ENCODE measurements at places on chromosomes 3 and 15. TPM values are rescaled to one million over a fixed set of nuclear protein-coding genes. Genes with fewer than 3 reads are reported as not detected.

RUBCN gene
- 6.7 TPM for total RNA-seq

PLCB2 gene
- total RNA-seq = 0.23 TPM

MYO1E gene
- 85.2 TPM for total RNA-seq

APOD gene
- 0.08 TPM for total RNA-seq

CFAP100 gene
- not detected for total RNA-seq

BCHE gene
- 0.08 TPM for total RNA-seq

UACA gene
- total RNA-seq = 322 TPM

ACTRT3 gene
- 3.3 TPM for total RNA-seq

SCN5A gene
- total RNA-seq = 0.08 TPM

FBXL2 gene
- 14.6 TPM for total RNA-seq

MELTF gene
- 1.7 TPM for total RNA-seq

AGTR1 gene
- 1.9 TPM for total RNA-seq

GMNC gene
- not detected for total RNA-seq

SSR3 gene
- total RNA-seq = 332 TPM

KBTBD8 gene
- total RNA-seq = 4.7 TPM

RTP4 gene
- total RNA-seq = 1.6 TPM

WDR76 gene
- 1.9 TPM for total RNA-seq

BUB1B gene
- 2.9 TPM for total RNA-seq

ARNT2 gene
- 14.9 TPM for total RNA-seq

ALS2CL gene
- total RNA-seq = 1.9 TPM

THRB gene
- 7.5 TPM for total RNA-seq

NT5DC2 gene
- total RNA-seq = 95.5 TPM

SLC28A2 gene
- total RNA-seq = not detected
